ENCODE measurements at places on chromosomes 3 and 15.

DNA sequence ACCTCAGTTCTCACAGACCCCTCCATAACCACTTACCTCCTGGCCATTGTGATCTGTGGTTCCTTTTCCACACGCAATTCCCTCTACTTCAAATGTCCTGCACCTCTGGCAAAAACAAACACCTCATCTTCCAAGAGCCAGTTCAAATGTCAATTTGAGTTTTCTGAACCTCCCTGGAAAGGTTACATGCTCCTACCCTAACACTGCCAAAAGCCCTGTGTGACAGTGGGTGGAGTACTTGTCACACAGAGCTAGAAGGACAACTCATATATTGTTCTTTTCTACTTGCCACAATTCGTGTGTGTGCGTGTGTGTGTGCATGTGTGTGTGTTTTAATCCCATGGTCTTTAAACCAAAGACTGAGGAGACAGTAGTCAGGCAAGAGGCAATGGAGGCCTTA, 331.8 kb upstream of the ARHGEF26 start:
- DNase-seq, result no peak

- DNase-seq, result no peak
These were observed 43.2 kb downstream of the ARHGEF3 start for GRCh38 chr3:56758539-56758981.

- no peak for DNase-seq
These were observed 9.5 kb upstream of the ROPN1B start for GRCh38 chr3:125959317-125960065.

- DNase-seq, result no peak
These were observed 8.8 kb downstream of the SLC6A20 start for GRCh38 chr3:45787551-45787950.

DNA sequence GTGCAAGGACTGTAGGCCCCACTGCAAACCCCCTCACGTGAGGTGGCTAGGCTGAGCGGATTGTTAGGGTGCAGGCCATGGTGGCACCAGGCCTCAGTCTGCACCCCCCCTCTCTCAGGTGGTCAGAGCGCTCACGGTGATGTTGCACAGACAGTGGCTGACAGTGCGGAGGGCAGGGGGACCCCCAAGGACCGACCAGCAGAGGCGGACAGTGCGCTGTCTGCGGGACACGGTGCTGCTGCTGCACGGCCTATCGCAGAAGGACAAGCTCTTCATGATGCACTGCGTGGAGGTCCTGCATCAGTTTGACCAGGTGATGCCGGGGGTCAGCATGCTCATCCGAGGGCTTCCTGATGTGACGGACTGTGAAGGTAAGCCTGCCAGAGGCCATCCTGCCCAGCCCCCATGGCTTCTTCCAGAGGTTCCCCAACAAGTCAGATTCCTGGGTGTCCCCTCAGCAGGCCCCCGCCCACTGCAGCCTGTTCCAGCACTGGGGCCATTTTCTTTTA, 18.2 kb downstream of the ATRIP start:
- DNase-seq, result no peak

DNA sequence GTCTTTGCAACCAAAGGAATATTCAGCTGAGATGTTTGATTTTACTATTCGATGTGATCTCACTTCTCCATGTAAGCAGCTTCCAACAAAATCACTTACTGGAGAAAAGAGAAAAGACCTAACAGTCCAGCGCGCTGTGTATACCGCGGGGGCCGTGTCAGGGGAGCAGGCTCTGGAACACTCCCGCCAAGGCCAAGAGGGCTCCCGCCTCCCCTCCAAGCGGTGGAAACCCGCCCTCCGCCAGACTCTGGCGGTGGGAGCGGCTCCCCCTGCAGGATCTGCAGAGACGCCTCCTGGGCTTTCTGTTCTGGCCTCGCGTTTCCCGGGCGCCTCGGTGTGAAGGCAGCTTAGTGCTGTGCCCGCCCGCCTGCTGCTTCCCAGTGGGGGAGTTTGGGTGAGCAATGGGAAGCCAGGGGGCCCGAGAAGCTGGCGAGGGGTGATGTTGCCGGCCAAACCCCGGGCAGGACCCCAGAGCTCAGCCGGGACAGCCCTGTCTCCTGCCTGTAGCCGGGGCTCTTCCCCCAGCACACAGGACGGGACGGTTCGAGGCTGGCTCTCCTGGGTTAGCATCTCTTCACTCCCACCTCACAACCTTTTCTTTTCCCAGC, 36.3 kb downstream of the CHST14 start:
- DNase-seq, result peak; percentile 24

- no peak for DNase-seq
These were observed 120.8 kb upstream of the PHLDB2 start for GRCh38 chr3:111738238-111738637.

DNA sequence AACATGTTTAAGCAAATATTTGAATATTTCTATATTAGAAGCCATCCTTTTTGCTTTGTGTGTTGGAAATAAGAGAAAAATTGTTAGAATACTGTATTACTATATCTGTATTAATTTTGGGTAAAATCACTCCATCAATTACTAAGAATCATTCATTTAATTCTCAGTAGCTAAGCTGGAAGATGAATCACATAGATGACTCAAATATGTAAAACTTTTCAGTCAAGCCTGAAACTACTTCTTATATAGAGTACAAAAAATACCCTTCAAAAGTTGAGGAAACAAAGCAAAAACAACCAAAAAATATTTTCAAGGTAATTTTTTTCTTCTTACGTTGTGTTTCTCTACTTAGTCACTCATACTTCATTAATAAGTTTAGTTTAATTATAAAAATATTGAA, 205.7 kb upstream of the ROBO1 start:
- no peak for DNase-seq

- no peak for DNase-seq
These were observed 13.7 kb upstream of the ARIH1 start for GRCh38 chr15:72460402-72460801.
